ENCODE measurements at places on chromosomes 1 and 21.

- no peak for DNase-seq
Observed at GRCh38 chr1:27968692-27969091, 8.9 kb downstream of the XKR8 start.

- DNase-seq, result no peak
Observed at GRCh38 chr1:214720561-214720960, 117.6 kb downstream of the CENPF start.

DNA sequence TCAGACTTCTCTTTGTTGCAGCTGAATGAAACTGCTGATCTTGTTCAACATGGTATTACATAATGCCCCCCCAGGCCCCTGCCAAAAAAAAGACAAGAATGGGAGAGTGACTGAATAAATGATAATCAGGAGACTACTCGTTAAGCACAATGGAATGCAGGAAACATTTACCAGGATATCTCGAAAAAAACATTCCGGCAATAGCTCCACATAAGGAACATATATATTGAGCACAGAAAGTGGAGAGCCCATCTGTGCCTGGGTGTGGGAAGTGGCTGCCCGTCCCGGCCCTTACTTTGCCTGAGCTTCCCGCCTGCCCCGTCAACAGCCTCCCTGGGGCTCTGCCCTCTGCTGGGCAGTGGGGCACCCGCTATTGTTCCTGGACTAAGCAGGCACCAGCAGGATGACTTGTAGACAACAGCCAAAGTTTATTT lies 13.3 kb downstream of the TRIM11 start:
- DNase-seq, result peak; percentile 82

DNA sequence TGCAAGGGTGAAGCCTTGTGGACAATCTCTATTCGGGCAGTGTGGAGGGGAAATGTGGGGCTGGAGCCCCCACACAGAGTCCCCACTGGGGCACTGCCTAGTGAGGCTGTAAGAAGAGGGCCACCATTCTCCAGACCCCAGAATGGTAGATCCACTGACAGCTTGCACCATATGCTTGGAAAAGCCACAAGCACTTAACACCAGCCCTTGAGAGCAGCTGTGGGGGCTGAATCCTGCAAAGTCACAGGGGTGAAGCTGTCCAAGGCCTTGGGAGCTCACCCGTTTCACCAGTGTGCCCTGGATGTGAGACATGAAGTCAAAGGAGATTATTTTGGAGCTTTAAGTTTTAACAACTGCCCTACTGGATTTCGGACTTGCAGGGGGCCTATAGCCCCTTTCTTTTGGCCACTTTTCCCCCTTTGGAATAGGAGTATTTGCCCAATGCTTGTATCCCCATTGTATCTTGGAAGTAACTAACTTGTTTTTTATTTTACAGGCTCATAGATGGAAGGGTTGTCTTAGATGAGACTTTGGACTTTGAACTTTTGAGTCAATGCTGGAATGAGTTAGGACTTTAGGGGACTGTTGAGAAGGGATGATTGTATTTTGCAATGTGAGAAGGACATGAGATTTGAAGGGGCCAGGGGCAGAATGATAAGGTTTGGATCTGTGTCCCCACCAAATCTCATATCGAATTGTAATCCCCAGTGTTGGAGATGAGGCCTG lies 16.3 kb upstream of the COL6A1 start:
- DNase-seq, result no peak

DNA sequence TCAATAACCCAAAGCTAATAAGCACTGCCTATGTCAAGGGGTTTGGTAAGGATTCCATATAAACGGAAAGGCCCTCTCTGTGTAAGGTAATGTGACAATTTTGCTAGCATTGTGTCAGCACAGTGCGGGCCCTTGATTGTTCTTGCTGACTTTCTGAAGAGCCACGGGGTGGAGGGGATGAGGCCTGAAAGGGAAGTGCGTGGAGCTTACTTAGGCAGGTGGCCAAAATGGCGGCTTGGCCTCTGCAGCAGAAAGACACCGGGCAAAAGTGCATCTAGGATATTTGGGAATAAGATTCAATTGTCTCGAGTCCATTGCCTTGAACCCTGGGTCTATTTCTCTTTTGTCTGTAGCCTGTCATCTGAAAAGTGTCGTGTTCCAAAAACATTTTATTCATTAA lies 114.3 kb downstream of the TGFB2 start:
- peak; percentile 87 for DNase-seq

- DNase-seq, result no peak
Observed at GRCh38 chr1:53133261-53134041, 9.0 kb downstream of the SLC1A7 start.

DNA sequence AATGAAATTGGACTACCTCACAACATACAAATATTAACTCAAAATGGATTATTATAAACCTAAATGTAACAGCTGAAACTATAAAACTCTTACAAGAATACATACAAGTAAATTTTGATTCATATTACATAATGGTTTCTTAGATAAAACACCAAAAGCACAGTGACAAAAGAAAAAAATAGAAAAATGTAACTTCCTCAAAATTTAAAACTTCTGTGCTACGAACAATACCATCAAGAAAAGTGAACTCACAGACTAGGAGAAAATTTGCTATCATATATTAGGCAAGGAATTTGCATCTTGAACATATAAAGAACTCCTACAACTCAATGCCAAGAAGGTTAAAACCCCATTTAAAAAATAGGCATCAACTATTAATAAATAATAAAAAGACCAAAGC lies 31.2 kb downstream of the ANGPTL3 start:
- DNase-seq, result no peak

- no peak for DNase-seq
Observed at GRCh38 chr1:7595336-7595735, 175.8 kb upstream of the VAMP3 start.

- no peak for DNase-seq
Observed at GRCh38 chr1:53110370-53111072, 31.9 kb downstream of the SLC1A7 start.

- DNase-seq, result no peak
Observed at GRCh38 chr1:214058076-214058475, 70.3 kb downstream of the PROX1 start.

- no peak for DNase-seq
Observed at GRCh38 chr21:46163380-46163779, 8.0 kb upstream of the FTCD start.

- no peak for DNase-seq
Observed at GRCh38 chr1:193256019-193256418, 69.6 kb upstream of the B3GALT2 start.

GRCh38 chr1:156714830-156715229 lies 9.4 kb upstream of the CRABP2 start:
- DNase-seq, result no peak

- no peak for DNase-seq
Observed at GRCh38 chr1:177351361-177352108, 180.8 kb downstream of the BRINP2 start.

- DNase-seq, result no peak
Observed at GRCh38 chr1:49630156-49630555, 393.6 kb downstream of the AGBL4 start.

- no peak for DNase-seq
Observed at GRCh38 chr1:153921080-153921802, 1.5 kb downstream of the GATAD2B start.

GRCh38 chr1:239587066-239587465 lies 200.7 kb downstream of the CHRM3 start:
- DNase-seq, result no peak

DNA sequence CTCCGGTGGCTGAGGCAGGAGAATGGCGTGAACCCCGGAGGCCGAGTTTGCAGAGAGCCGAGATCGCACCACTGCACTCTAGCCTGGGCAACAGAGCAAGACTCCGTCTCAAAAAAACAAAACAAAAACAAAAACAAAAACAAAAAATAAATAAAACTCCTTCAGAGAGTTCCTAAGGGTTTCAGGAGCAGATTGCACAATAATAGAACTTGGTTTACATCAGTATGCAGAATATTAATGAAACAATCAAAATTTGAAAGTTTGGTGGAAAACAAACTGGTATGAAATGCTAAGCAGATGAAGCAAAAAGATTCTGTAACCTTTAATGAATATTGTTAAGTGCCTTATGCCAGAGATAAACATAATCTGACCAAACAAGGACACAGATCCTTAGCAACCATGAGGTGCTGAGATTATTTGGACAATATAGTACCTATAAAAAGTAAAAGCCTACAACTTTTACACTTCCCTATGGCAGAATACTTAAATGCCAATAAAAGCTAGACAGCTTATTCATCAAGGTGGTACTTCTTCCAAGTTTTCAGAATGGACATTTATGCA lies 41.2 kb downstream of the SLC25A24 start:
- DNase-seq, result no peak

DNA sequence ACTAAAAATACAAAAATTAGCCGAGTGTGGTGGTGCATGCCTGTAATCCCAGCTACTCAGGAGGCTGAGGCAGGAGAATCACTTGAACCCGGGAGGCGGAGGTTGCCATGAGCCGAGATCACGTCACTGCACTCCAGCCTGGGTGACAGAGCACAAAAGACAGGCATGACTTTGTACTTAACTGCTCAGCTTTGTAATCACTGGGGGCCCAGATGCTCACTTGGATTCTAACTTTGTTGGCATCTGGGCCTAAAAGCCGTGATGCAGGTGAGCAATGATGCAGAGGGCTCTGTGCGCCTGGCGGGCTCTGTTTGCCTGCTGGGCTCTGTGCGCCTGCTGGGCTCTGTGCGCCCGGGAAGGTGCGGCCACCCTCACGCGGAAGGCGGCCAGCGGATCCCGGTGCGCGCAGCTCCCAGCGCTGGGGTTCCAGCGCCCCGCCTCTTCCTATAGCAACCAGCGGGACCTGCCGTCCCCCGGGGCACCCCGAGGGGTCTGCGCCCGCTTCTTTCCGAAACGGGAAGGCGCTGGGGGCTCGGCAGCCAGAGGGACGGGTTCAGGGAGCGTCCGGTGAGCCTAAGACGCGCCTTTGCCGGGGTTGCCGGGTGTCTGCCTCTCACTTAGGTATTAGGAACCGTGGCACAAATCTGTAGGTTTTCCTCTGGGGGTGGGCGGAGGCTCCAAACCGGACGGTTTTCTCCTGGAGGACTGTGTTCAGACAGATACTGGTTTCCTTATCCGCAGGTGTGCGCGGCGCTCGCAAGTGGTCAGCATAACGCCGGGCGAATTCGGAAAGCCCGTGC lies 31.7 kb downstream of the PRMT2 start:
- DNase-seq, result peak; percentile 11

DNA sequence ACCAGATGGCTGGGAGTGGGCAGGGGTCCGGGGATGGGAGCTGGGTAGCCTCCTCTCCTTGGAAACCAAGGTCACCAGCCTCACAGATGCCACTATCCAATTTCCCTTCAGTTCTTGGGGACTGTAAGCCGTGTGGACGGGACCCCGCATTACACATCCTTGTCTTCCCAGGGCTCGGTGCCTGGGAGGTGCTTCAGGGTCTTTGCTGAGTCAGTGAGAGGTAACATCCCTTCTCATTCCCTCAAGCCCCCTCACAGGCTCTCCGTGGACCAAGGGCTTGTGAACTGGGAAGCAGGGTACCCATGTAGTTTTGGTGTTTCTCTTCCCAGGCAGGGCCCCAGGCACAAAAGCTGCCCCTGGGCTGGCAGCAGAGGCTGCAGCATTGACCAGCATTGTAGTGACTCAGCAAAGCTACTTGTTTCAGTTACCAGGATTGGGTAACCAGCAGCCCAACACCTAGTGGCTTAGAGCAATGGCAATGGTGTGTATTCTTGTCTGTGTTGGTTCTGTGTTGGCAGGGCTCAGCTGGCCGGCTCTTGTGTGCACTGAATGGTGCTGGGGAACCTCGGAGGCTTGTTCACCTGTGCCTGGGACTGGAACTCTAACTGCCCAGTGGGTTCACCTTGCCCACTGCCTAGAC lies 24.6 kb upstream of the PCBP3 start:
- no peak for DNase-seq

DNA sequence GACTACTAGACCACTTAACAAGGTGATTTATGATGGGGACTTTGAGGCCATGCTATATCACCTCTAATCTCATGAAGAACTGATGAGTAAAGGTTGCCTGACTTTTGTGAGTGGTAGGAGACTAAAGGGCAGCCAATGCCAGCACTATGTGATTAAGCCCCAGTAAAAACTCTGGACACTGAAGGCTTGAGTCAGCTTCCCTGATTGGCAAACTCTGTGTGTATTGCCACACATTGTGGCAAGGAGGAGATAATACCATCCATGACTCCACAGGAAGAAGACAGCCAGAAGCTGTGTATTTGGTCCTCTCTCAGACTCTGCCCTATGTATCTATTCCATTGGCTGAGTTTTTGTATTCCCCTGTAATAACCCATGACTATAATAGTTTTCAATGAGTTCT lies 413.3 kb upstream of the ZRANB2 start:
- DNase-seq, result no peak

GRCh38 chr1:206828765-206829164 lies 36.7 kb upstream of the IL20 start:
- no peak for DNase-seq

DNA sequence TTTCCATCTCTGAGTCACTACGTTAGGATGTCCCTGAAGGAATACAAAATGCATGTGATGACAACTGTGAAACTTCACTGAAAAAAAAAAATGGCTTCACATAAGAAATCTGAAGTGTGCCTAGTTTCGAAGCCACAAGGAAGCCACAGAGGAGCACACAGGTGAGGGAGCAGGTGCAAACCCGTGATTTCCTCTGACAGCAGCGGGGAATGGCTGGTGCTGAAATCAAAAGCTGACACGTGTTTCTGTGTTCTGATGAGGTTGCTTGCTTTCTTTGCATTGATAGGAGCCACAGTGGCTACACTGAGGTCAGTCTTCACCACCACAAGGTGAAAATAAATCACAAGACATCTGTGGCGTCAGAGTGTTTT lies 105.7 kb upstream of the TLR5 start:
- DNase-seq, result no peak

DNA sequence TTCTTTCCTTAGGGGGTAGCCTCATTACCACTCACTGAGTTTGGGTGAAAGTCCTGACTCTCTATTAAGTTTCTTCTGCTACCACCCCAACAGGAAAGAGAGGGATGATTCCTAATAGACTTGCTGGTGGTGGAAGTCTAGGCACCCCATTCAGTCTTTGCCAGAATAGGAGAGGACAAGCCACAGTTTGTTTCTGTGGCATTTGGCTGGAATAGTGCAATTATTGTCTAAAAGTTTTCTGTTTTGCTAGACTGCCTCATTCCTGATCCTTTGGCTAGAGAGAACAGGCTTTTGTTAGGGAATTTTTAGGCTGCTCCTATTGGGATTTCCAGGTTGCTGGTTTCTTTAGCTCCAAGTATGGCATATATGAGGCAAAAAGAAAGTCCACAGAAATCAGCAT lies 9.9 kb upstream of the HJV start:
- DNase-seq, result no peak

DNA sequence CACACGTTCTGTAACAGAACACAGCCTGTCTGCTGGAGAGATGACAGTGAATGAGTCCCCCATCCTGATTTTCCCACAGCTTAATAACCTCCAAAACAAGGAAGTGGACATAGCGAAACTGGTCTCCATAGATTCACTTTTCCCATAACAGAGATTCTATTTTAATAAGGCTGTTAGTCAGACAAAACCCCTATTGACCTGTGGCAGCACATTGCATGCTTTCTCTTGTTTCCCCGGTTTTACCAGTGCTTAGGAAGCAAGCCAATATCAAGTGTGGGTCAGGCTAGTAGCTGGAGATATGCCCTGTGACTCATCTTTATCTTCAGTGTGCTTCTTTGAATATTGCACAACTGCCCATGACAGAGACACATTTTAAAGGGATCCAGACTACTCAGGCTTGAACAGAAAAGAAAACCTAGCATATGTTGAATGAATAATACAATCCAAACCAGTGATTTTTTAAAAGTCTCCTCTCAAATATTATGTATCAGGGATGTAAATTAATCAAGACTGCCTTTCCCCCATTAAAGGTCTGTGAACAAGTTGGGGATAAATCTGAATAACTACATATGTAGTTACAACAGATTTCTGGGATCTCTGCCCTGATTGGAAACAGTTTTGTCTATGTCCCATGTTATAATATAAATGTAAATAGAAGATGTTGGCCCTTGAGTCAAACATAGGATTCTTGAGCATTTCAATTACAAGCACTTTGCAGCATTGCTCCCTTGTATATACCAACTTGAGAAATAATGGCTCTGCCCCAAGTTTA lies 11.9 kb upstream of the CLDN8 start:
- DNase-seq, result no peak

All from dermis blood vessel endothelial cell (primary cell).